ENCODE measurements at places on chromosomes 7 and 10.

GRCh38 chr7:131945313-131945911 lies 389.0 kb upstream of the PODXL start:
- no peak for DNase-seq

GRCh38 chr10:77533146-77533886 lies 104.3 kb downstream of the KCNMA1 start:
- DNase-seq = no peak

DNA sequence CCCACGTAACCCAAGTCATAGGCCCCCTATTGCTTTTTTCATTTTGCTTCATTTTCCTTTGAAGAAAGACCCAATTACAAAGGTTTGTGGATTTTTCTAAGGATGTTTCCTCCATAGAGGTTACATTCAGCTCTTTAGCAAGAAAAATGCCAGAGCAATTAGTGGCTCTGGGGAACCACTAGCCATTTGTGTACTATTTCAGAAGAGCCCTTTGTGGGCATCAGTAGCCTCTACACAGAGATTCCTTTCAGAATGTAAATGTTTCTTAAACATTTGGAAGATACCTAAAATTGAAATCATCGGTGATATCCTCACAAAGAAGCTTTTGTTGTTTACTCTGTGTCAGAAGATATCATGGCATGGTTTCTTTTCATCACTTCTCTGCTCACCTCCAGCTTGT lies 291.0 kb upstream of the KMT2E start:
- no peak for DNase-seq

- no peak for DNase-seq
Observed at GRCh38 chr7:46386428-46387399, 465.6 kb upstream of the IGFBP3 start.

Data from thoracic aorta (tissue), 2 donors.